Right cardiac atrium (tissue), 5 donors: ENCODE measurements at places on chromosomes 7 and 10. TPM values are rescaled to one million over a fixed set of nuclear protein-coding genes. Genes with fewer than 3 reads are reported as not detected.

NCF1 gene
- 0.79 TPM for total RNA-seq

PAPOLB gene
- total RNA-seq = 0.29 TPM

CCDC146 gene
- total RNA-seq = 11.0 TPM

KCNIP2 gene
- 555 TPM for total RNA-seq

PPIA gene
- 411 TPM for total RNA-seq

LRRC18 gene
- total RNA-seq = not detected

ZNF212 gene
- 4.5 TPM for total RNA-seq

ZNF804B gene
- 0.48 TPM for total RNA-seq

GRCh38 chr7:110719741-110720140, 371.2 kb upstream of the LRRN3 start:
- DNase-seq = no peak

GRCh38 chr10:44042926-44043602, 341.8 kb downstream of the CXCL12 start:
- DNase-seq = no peak

GRCh38 chr10:3622845-3623621, 162.0 kb downstream of the KLF6 start:
- DNase-seq = no peak

GRCh38 chr7:50982626-50983025, 199.9 kb upstream of the GRB10 start:
- no peak for DNase-seq

- DNase-seq = no peak
Measured at GRCh38 chr7:22397981-22398380, 41.0 kb upstream of the RAPGEF5 start.

DNA sequence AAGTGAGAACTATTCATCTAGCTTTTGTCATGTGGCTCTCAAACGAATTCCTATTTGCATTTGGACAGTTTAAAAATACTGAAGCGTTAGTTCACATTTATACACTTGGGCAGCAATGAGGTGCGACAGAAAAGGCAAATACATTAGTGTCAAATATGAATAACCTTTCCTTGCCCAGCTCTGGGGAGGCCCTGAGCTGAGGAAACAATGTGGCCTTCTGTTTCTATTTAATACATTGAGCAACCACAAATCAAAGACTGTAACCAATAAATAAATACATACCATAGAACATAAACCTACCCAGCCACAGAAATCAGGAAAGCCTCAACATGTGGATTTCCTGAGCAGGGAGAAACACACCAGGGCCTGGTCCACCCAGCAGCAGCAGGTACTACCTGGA, 585.2 kb downstream of the PARD3 start:
- DNase-seq = no peak

DNA sequence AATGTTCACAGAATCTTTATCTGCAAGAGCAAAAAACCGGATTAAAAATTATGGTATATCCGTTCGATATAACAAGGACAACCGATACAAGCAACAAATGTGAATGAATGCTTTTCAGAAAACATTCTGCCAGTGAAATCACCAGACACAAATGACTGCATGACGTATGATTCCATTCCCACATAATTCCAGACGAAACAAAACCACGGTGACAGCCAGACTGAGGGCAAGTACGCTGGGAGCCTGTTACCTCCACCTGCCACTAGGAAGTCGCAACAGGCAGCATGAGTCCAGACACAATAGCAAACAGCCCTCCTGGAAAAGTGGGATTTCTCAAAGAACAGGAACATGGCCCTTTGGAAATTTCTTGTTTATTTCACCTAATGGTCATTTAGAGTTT, 41.7 kb downstream of the MAD1L1 start:
- DNase-seq = no peak

- DNase-seq = no peak
Measured at GRCh38 chr10:75540981-75541380, 109.6 kb downstream of the LRMDA start.

DNA sequence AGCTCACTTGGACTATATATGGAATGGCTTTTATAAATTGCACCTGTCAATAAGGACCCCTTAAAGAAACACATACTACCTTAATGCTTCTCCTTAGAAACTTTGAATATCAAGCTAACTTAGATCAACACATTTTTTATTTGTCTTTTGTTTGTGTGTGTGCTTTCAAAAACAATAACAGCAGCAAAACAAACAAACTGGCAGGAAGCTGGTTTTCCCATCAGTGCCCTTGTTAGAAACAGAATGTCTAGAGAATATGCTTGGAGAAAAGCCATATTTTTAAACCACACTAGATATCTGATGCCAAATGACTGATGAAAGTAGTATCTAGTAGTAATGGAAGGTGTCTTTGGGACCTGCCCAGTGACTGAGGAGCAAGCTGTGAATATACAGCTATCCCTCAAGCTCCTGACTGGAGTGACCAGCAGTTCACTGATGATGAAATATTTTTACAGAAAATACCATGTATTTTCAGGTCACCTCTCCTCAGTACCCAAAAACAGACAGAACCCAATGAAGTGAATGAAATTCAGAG, 1.0 kb downstream of the PDE1C start:
- no peak for DNase-seq

- DNase-seq = no peak
Measured at GRCh38 chr10:89371987-89372386, 5.9 kb upstream of the IFIT1B start.

DNA sequence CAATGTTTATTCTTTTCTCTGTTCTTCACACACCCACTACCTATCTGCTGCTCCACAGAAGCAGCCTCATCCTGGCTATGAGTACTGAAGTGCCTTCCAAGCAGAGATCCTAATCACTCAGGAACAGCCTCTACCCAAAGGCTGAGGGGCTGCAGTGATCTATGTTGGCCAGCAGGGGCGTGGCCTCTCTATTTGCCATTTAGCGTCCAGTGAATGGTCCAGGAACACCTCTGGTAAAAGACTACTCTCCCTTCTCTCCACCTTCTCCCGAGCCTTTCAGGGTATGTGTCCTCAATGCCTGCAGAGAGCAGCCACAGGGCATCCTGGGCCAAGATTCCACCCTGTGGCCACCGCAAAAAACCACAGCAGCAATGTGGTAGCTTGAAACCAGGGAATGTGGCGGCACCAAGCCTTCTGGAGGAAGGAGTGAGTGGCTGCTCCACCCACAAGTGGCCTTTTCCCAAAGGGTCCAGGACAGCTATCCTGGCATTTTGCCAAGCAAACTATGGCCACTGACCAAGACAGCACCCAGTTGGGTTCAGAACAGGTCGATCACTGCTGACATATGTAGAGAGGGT, 70.9 kb downstream of the SYPL1 start:
- no peak for DNase-seq

GRCh38 chr10:11489591-11489990, 121.9 kb downstream of the USP6NL start:
- no peak for DNase-seq

DNA sequence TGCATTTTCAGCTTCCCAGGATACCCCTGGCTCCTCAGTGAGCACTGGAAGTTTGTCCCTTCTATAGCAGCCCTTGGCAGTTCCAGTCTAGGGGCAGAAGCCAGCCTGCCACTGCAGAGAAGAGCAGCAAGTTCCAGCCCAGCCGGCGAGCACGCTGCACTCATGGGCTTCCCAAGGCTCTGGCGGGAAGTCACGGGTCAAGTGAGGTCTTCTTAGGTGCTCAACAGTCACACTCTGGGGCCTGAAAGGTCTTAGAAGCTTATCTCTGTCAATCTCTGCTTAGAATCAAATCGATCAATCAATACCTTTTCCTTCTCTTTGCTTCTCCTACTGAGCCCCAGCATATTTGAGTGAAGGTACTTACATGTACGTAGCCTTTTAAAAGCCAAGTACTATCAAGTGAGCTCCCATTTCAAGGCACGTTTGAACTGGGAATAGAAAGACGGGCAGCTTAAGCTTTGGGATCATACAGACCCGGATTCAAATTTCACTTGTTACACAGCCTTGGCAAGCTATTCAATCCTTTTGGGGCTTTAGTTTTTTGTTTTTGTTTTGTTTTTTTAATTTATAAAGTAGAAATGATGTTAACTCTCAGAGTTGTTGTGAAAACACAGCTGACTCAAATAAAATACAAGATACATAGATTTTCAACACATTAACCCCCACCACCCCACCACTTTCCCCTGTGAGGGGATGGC, 152.6 kb upstream of the KLF14 start:
- DNase-seq = peak; percentile 53
